ENCODE measurements at places on chromosomes 6 and 20.

GRCh38 chr20:3239026-3239866 is at the start of gene SLC4A11:
Gene SLC4A11, minus strand, starts transcription at chr20:3239190. Its CDS starts 53 bp downstream, at chr20:3239137.
- H3K27ac ChIP-seq: no peak within 1 kb of the TSS
- H3K27me3 ChIP-seq: peaks cover 55% of the 10 kb centered on the region
- DNase-seq: peak; percentile 34
- H3K4me1 ChIP-seq: peaks cover 8% of the 10 kb centered on the region
- peak within 1 kb of the TSS; percentile 85 for H3K4me3 ChIP-seq

DNA sequence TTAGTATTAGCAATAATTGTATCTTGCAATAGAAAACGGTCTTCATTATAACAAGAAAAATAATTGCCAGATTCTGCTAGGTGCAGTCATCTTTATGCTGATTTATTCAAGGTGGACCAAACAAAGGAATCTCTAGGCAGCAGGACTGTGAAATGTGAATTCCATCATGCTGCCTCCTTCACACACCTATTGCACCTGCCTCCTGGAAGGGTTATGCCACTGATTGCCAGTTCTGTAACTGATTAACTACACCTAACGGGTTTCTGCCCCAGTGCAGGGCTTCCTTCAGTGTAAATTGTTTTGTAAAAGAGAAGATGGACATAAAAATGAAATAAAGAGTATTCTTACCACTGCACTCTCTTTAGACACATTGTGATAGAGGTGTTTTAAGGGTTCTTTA is 96.1 kb downstream of the FOXO3 start:
- DNase-seq: no peak
- no peak overlapping the region for H3K4me3 ChIP-seq
- H3K4me1 ChIP-seq: peaks cover 8% of the 10 kb centered on the region
- H3K27me3 ChIP-seq: peaks cover 4% of the 10 kb centered on the region

GRCh38 chr6:81816380-81816779 is 63.9 kb upstream of the TENT5A start:
- H3K27me3 ChIP-seq: peaks cover 16% of the 10 kb centered on the region
- DNase-seq: no peak
- no peaks in the 10 kb centered on the region for H3K36me3 ChIP-seq
- H3K4me1 ChIP-seq: peaks cover 13% of the 10 kb centered on the region
- H3K4me3 ChIP-seq: no peak overlapping the region

- no peaks in the 10 kb centered on the region for H3K36me3 ChIP-seq
- H3K4me3 ChIP-seq: no peak overlapping the region
- H3K27ac ChIP-seq: no peak overlapping the region
- H3K4me1 ChIP-seq: no peaks in the 10 kb centered on the region
Measured at GRCh38 chr6:99219788-99220187, 129.7 kb downstream of the FAXC start.

DNA sequence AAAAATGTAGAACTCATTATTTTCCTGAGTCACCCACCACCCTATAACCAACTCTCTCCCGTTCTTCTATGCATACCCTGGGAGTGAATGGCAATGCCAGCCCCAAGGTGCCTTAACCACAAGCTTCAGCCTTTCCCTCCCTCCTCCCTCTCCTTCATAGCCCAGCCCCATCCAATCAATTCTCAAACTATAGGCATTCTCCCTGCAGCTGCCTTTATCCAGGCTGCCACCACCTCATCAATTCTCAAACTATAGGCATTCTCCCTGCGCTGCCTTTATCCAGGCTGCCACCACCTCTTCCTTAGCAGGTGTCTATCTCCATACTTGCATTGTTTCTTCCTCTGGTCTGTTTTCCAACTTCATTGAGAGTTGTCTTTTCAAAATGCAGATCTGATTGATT is 77.1 kb downstream of the PLEKHG1 start:
- H3K4me3 ChIP-seq: no peak overlapping the region
- no peak for DNase-seq
- peaks cover 23% of the 10 kb centered on the region for H3K27me3 ChIP-seq

DNA sequence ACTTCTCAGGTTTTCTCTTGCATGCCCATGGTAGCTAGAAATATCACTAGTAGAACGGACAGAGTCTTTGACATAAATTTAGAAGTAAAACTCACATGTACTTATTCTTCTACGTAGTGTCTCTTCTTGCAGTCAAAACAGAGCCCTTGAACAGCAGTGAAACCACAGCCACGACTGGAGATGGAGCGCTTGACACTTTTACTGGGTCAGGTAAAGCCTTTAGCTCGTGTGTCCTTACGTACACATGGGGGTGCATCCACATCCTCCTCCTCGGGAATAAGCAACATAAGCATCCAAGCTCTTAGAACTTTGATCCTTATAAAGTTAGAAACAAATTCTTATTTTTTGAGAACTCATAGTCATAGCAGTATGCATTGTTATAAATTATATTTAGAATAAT is 215.3 kb downstream of the EYA4 start:
- no peaks in the 10 kb centered on the region for H3K36me3 ChIP-seq
- H3K27me3 ChIP-seq: no peaks in the 10 kb centered on the region
- no peak for DNase-seq
- no peaks in the 10 kb centered on the region for H3K4me1 ChIP-seq
- no peak overlapping the region for H3K27ac ChIP-seq

GRCh38 chr6:159213405-159213804 is 44.2 kb downstream of the FNDC1 start:
- H3K36me3 ChIP-seq: no peaks in the 10 kb centered on the region
- no peak for DNase-seq
- H3K4me1 ChIP-seq: no peaks in the 10 kb centered on the region
- peaks cover 1% of the 10 kb centered on the region for H3K27me3 ChIP-seq
- no peak overlapping the region for H3K27ac ChIP-seq

- H3K4me1 ChIP-seq: peaks cover 26% of the 10 kb centered on the region
- peaks cover 4% of the 10 kb centered on the region for H3K36me3 ChIP-seq
- no peak overlapping the region for H3K27ac ChIP-seq
- no peaks in the 10 kb centered on the region for H3K27me3 ChIP-seq
Measured at GRCh38 chr6:14824060-14824459, 421.8 kb upstream of the JARID2 start.

- H3K27me3 ChIP-seq: no peaks in the 10 kb centered on the region
- DNase-seq: no peak
- H3K27ac ChIP-seq: peak overlapping the region; percentile 74
Measured at GRCh38 chr6:17673543-17674254, 33.0 kb downstream of the NUP153 start.

GRCh38 chr20:2688041-2688591 is 4.5 kb upstream of the EBF4 start:
- peaks cover 32% of the 10 kb centered on the region for H3K27me3 ChIP-seq
- DNase-seq: peak; percentile 75
- H3K4me3 ChIP-seq: peak overlapping the region; percentile 38
- H3K27ac ChIP-seq: peak overlapping the region; percentile 60

DNA sequence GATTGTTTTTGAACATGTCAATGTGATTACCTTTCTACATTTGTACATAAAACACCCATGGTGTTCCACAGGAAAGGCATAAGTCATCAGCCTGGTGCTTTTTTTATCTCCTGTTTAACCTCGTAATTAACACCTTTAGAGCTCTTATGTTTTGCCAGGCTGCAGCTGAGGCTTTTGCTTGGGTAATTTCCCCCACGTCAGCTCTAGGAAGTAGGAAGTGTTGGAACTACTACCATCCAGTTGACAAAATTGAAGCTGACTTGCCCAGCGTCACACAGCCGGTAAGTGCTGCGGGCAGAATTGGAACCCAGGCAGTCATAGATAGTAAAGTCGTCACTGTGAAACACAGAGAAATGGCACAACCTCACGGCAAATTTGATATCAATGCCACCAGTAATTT is 86.6 kb upstream of the BMP2 start:
- no peaks in the 10 kb centered on the region for H3K36me3 ChIP-seq
- H3K4me3 ChIP-seq: no peak overlapping the region
- H3K4me1 ChIP-seq: no peaks in the 10 kb centered on the region
- DNase-seq: no peak

- no peaks in the 10 kb centered on the region for H3K4me1 ChIP-seq
- no peaks in the 10 kb centered on the region for H3K36me3 ChIP-seq
- no peak overlapping the region for H3K4me3 ChIP-seq
- no peak for DNase-seq
Measured at GRCh38 chr6:128554302-128554701, 33.9 kb upstream of the PTPRK start.

GRCh38 chr20:43789593-43789992 is 62.8 kb upstream of the GTSF1L start:
- no peak overlapping the region for H3K4me3 ChIP-seq
- DNase-seq: no peak
- H3K36me3 ChIP-seq: peaks cover 12% of the 10 kb centered on the region
- no peak overlapping the region for H3K27ac ChIP-seq
- peaks cover 6% of the 10 kb centered on the region for H3K4me1 ChIP-seq

DNA sequence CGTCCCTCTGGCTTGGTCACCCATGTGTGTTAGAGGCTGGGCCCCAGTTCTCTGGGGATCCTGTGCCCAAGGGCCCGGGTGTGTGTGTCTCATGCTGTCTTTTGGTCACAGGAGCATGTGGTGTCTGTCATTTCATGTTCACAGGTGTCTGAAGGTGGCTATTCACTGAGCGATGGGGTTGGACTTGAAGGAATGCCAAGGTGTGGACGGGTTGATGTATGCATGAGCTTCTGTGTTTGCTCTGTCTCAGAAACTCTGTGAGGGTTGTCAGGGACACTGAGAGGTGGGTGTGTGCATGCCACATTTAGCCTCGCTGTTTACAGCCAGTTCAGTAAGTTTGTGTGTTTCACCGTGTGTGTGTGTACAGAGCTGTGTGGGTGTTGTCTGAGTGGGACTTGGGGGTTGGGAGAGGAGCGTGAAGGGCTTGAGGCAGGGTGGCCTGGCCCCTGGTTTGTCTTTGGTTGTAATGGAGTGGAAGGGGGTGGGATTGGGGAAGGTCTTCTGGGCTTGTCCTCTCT is 1.2 kb downstream of the DDR1 start:
- no peak for DNase-seq
- peak overlapping the region; percentile 17 for H3K27ac ChIP-seq
- peaks cover 4% of the 10 kb centered on the region for H3K27me3 ChIP-seq
- H3K4me1 ChIP-seq: peaks cover 27% of the 10 kb centered on the region
- H3K36me3 ChIP-seq: no peaks in the 10 kb centered on the region

- DNase-seq: no peak
- peaks cover 2% of the 10 kb centered on the region for H3K27me3 ChIP-seq
- H3K27ac ChIP-seq: no peak overlapping the region
- H3K36me3 ChIP-seq: no peaks in the 10 kb centered on the region
- no peak overlapping the region for H3K4me3 ChIP-seq
- H3K4me1 ChIP-seq: no peaks in the 10 kb centered on the region
Measured at GRCh38 chr6:165725201-165725600, 62.2 kb upstream of the PDE10A start.

GRCh38 chr6:119620846-119621555 is 271.4 kb upstream of the MAN1A1 start:
- H3K27me3 ChIP-seq: peaks cover 15% of the 10 kb centered on the region
- no peak for DNase-seq
- H3K36me3 ChIP-seq: no peaks in the 10 kb centered on the region
- no peak overlapping the region for H3K4me3 ChIP-seq

GRCh38 chr6:47302043-47302442 is 7.7 kb downstream of the TNFRSF21 start:
- H3K36me3 ChIP-seq: no peaks in the 10 kb centered on the region
- no peak overlapping the region for H3K27ac ChIP-seq
- H3K27me3 ChIP-seq: peaks cover 32% of the 10 kb centered on the region
- DNase-seq: no peak
- H3K4me1 ChIP-seq: no peaks in the 10 kb centered on the region
- no peak overlapping the region for H3K4me3 ChIP-seq

- no peak for DNase-seq
- H3K4me1 ChIP-seq: peaks cover 13% of the 10 kb centered on the region
- H3K27ac ChIP-seq: no peak overlapping the region
- no peak overlapping the region for H3K4me3 ChIP-seq
Measured at GRCh38 chr6:52420668-52421358, 671 bp downstream of the EFHC1 start.

DNA sequence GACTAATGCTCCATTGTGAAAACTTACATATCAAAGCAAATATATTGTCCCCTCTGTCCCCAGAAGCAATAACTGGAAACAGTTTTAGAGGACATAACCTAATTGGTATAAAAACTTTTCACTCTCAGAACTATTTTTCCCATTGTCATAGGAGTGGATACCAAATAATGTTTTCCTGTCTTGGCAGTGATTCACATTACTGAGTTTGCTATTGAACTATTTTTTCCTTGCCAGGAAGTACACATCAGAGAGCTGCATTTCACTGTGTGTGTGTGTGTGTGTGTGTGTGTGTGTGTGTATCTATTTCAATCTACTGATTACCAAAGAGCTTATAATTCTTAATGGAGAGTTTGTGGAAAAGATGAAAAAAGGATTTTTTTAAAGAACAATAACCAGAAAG is 45.4 kb downstream of the AKAP12 start:
- no peak for DNase-seq
- H3K36me3 ChIP-seq: no peaks in the 10 kb centered on the region
- H3K27ac ChIP-seq: peak overlapping the region; percentile 48
- H3K27me3 ChIP-seq: peaks cover 24% of the 10 kb centered on the region
- H3K4me3 ChIP-seq: no peak overlapping the region

- no peak within 1 kb of the TSS for H3K4me3 ChIP-seq
- peaks cover 21% of the 10 kb centered on the region for H3K27me3 ChIP-seq
- H3K4me1 ChIP-seq: peaks cover 8% of the 10 kb centered on the region
- no peak for DNase-seq
- H3K36me3 ChIP-seq: peaks cover 5% of the 10 kb centered on the region
Measured at GRCh38 chr6:36023996-36024795, at the start of gene SLC26A8. Gene SLC26A8, minus strand, starts transcription at chr6:36024641. Its CDS starts 4,934 bp downstream, at chr6:36019707.

GRCh38 chr6:107490566-107491137 is 735 bp downstream of the SOBP start:
- DNase-seq: no peak
- H3K36me3 ChIP-seq: no peaks in the 10 kb centered on the region
- peak overlapping the region; percentile 80 for H3K4me3 ChIP-seq
- peaks cover 20% of the 10 kb centered on the region for H3K4me1 ChIP-seq

GRCh38 chr6:19694697-19695096 is 142.5 kb upstream of the ID4 start:
- H3K27me3 ChIP-seq: peaks cover 15% of the 10 kb centered on the region
- no peaks in the 10 kb centered on the region for H3K4me1 ChIP-seq
- no peak overlapping the region for H3K4me3 ChIP-seq
- H3K36me3 ChIP-seq: no peaks in the 10 kb centered on the region
- DNase-seq: no peak
- no peak overlapping the region for H3K27ac ChIP-seq

DNA sequence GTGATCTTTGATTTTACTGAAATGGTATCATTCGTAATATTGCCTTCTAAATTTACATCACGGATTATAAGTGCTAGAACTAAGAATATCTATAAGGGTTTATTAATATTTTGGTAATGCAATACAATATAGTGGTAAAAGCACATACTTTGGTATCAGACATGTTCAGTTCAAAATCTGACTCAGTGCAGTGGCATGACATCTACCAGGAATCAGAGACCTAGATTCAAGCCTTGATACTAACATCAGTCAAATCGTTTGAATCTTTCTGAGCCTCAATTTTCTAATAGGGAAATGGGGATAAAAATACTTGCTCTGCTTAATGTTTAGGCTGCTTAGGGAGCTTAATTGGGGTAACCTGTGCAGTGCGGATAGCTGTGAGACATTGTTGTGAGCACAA is 488.0 kb downstream of the BCKDHB start:
- no peaks in the 10 kb centered on the region for H3K36me3 ChIP-seq
- H3K27me3 ChIP-seq: no peaks in the 10 kb centered on the region
- H3K4me3 ChIP-seq: no peak overlapping the region
- no peak overlapping the region for H3K27ac ChIP-seq
- DNase-seq: no peak
- no peaks in the 10 kb centered on the region for H3K4me1 ChIP-seq

GRCh38 chr20:22623211-22623610 is 38.8 kb upstream of the FOXA2 start:
- no peak for DNase-seq
- H3K27me3 ChIP-seq: no peaks in the 10 kb centered on the region
- no peaks in the 10 kb centered on the region for H3K36me3 ChIP-seq
- H3K4me1 ChIP-seq: no peaks in the 10 kb centered on the region

GRCh38 chr6:155219299-155219698 is 44.5 kb upstream of the CLDN20 start:
- DNase-seq: no peak
- peaks cover 22% of the 10 kb centered on the region for H3K4me1 ChIP-seq
- peaks cover 33% of the 10 kb centered on the region for H3K36me3 ChIP-seq
- no peak overlapping the region for H3K4me3 ChIP-seq

Data from activated T-helper 2 cell treated with anti-CD3 and anti-CD28 coated beads, Interferon-gamma antibody, Interleukin-2, Interleukin-4, amounts not matched to agents 10 μg/mL and 5 μg/mL and 100 μg/mL, durations not matched to agents 14 hours and 24 hours and 36 hours (primary cell).